Left hindlimb (tissue), 1 donor: ENCODE measurements at places on chromosomes 4 and X.

DNA sequence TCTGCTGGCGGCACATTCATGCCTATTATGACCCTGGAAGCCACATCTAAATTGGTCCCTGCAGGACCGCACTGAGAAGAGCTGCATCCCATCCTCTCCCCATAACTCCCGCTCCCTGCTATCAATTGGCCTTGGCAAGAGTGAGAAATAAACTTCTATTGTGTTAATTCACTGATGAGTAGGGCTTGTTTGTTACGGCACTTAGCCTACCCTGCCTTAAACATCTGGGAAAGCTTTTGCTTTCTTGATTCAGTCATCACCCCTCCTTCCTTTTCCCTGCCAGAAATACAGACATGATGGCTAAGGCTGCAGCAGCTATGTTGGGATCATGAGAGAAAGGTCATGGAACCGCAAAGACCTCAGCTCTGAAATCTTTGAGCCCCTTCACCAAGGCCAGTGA is 36.5 kb downstream of the SUPT20HL2 start:
- no peak for DNase-seq

DNA sequence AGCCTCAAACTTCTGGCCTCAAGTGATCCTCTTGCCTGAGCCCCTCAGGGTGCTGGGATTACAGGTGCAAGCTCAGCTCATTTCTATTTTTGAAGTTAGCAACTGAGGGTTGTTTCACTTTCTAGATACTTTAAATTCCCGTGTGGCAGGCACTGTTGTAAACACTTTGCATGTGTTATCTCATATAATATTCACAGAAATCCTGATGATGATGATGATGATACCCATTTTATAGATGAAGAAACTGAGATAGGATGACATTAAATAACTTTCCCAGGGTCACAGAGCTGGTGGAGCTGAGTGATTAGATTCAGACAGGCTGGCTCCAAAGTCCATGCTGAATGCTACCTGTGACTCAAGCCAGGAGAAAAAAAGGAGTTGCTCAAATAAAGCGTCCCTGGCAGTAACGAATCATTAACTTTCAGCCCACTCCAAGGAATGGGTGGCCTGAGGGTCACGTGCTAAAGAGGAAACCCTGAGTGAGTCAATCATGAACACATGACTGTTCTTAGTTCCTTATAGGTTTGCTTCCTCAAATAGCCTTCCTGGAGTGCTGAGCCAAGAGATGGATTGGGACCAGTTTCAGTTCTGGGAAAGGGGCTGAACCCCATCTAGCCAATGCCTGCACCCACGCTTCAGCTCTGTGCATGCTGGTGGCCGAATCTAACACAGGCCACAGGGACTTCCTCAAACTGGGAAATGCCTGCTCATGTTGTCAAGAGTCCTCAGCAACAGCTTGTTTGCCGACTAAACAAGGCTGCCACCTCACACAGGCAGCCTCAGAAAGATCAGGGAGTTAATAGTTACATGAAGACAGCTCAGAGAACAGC is 52.8 kb downstream of the RBM47 start:
- DNase-seq, result peak; percentile 61

DNA sequence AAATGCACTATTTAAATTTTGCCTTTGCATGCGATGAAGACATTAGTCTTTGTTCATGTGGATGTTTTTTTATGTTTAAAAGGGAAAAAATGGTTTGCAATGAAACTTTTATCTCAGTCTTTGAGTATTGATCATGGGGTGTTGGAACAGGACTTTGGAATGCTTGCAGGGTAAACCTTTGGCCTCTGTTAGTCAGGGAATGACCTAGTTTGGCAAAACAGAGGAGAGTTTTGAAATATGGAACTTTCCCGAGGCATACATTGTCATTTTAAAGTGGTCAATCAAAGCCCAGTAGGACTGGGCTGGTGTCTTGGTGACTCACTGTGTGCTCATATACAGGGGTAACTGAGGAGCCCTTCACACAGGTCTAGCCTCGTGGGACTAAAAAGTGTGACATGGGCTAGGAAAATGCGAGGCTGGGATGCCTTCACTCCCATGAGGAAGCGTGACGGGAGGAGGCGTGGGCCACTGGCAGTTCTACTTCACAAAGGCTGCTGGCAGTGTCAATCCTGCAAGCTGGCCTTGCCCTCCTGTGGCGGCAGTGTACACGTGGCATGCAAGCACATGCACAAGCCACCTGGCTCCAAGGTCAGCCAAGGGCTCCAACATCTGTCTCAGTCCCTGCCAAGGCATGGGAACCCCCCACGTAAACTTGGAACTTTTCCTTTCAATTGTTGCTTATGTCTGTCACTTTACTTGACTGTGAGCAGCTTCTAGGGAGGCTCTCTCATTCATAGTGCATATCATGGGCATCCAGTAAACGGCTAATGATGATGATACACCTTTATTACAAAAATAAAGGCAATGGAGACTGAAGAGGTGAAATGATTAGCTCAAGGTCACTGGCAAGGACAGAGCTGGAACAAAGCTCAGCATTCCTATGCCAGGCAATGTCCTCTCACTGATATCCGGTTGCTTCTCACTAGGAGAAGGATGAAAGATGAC is 5.2 kb upstream of the F11 start:
- no peak for DNase-seq

GRCh38 chr4:52638717-52639116 is 20.4 kb downstream of the USP46 start:
- DNase-seq, result no peak

GRCh38 chrX:132209527-132209926 is 9.7 kb downstream of the RAP2C start:
- no peak for DNase-seq

GRCh38 chr4:92304121-92304520 is 355 bp downstream of the GRID2 start:
- peak; percentile 42 for DNase-seq

- DNase-seq, result no peak
Measured at GRCh38 chr4:125323654-125324053, 8.9 kb downstream of the FAT4 start.

- DNase-seq, result no peak
Measured at GRCh38 chrX:70336767-70337166, 46.9 kb downstream of the KIF4A start.

DNA sequence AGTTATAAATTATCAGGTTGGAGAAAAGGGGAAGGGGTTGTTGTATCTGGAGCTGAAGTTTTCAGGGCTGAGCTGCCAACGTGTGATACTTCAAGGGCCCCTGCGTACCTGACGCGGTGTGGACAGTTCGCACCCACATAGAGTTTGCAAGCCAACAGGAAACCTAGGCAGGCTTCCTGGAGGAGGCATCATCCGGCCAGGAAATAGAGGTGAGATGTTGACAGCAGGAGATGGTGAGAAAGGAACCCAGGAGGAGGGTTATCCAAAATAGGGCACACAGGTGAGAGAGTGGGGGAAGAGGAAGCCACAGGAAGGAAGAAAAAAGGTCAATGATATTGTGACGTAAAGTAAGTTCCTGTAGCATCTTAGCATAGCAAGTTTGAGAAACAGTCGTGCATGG is 127.2 kb downstream of the DHRSX start:
- DNase-seq, result no peak

DNA sequence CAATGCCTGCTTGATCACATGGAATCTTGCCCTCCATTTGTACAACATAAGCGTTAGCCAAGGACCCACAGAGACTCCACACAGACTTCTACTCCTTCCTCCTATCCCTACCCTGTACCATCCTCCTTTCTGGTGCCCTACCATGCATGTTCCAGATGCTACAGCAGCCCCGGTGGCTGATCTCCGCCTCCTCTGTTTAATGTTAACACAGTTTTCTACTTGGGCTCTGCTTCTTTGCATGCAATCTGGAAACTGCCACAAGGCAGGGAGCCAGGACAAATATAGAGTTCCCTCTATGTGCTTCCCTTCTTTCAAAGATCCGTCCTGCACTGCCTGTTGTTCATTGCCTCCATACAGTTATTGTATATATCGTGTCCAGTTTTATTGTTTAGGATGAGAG is 368.6 kb upstream of the TENM3 start:
- no peak for DNase-seq

DNA sequence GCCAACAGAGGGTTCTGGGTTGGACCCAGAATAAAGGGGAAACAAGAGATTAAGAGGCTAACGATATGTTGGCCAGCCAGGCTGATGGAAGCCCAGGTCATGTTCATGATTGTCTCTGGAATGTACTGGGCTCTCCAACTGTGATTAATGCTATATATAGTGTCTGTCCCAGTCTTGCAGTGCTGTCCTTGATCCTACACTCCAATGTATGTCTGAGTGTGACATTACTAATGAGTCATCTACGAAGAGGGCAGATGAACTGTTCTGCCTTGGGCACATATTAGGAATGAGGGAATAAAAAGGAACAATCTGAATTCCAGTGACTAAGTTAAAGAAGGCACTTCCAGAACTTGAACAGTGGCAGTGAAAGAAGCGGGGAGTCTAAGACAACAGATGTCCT is 142.1 kb downstream of the PDGFRA start:
- DNase-seq, result no peak

- no peak for DNase-seq
Measured at GRCh38 chrX:134622813-134623185, 35.5 kb downstream of the PLAC1 start.

DNA sequence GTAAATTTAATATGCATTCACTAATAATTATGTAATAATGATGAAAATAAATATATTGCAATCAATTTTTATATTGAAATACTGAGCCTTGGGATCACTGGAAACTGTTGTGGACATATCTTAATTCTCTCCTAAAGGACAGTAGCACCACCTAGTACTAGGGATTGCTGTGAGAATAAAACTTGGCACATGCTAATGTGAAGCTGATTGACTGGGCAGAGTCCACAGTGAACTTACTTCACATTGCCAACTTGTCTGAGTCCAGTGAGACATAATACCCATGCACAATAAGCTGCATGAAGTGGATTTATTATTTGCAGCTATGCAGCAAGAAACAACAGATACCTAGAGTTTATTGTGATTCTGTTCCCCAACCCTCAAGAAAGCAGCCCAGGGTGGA is 131.1 kb downstream of the GABRG1 start:
- no peak for DNase-seq

- no peak for DNase-seq
Measured at GRCh38 chr4:157896726-157897125, 276.1 kb downstream of the GASK1B start.

DNA sequence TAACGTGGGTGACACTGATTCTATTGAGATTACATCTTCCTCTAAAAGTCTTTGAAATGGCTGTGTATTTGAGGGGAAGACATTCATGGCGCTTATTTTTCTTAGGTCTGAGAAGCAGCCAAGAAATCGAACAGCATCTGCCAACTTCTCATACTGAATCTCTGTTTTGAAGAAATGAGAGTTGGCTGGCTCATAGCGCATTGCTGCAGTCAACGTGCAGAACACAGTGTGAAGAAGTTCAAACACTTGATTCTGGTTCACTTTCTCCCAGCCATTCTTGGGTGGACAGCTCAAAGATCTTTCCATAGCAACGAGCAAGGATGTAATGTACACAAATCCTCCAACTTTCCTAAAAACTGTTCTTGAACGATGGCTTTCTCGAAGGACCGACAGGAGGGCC is 156.5 kb downstream of the WDFY3 start:
- no peak for DNase-seq

GRCh38 chr4:28179126-28179525 is 1318.5 kb downstream of the STIM2 start:
- DNase-seq, result no peak

DNA sequence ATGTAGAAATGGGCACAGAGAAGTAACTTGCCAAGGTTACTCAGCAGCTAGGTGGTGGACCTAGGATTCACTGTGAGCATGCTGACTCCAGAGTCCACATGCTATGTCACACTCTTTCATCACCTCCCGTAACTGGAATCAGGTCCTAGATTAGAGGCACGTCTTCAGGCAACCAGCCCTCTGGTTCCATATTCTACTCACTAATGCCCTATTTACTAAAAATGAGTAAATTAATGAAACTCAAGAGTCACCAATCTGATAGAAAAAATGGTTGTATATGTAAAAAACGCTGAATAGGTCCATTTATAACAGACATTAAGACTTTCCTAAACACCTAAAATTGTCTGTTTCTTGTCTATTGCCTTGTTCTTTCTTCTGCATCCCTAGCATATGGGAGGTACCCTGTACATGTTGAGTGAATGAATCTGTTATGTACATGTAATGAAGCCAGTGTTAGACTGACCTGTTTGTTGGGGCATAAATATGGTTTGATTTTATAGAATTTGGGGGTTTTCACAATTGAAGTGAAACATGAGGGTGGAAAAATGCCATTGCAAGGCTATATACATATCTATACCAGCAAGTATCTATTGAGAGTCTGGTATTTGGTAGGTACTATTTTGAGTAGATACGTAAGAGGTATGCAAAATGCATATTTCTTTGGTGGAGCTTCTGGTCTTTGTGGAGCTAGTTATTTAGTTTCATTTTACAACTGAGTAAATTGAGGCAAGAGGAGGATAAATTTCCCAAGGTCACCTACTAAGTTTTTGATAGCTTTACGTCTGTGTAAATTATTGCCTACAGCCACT is 7.5 kb upstream of the RUFY3 start:
- DNase-seq, result no peak

DNA sequence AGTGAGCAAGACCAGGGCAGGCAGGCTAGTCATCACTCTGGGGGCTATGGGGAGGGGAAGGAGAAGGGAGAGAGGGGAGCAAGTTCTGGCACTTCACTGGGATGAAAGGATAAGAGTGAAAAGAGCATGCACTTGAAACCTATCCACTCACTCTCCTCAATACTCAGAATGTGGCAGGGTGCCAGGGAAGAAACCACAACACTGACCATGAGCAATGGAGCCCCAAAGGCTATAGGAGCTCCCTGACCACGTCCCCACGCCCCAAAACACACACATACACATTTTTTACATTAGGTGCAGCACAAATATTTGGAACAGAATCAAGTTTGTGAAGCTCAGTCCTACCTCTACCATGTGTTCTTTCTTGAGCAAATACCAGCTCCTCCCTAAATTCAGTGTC is 132.2 kb downstream of the IDS start:
- DNase-seq, result no peak

GRCh38 chr4:7021930-7022664 is 21.1 kb upstream of the TADA2B start:
- no peak for DNase-seq

GRCh38 chrX:29890646-29891200 is 324.6 kb upstream of the MAGEB2 start:
- no peak for DNase-seq

DNA sequence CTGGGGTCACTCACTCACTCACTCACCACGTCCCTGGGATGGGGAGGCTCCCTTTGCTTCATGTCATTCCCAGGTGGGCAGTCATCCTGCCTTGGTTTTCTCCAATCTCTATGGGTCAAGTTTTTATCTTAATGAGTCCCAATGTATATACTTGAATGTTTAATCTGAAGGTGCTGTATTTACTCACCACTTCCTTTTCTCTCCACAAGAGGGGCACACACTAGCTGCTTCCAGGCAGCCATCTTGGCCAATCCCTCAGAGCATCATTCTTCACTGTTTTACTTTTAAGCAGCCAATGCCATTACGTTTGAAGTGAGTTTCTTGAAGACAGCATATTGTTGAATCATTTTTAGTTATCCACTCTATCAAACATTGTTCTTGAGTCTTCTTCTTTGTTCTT is 153.4 kb upstream of the ARSJ start:
- DNase-seq, result no peak

DNA sequence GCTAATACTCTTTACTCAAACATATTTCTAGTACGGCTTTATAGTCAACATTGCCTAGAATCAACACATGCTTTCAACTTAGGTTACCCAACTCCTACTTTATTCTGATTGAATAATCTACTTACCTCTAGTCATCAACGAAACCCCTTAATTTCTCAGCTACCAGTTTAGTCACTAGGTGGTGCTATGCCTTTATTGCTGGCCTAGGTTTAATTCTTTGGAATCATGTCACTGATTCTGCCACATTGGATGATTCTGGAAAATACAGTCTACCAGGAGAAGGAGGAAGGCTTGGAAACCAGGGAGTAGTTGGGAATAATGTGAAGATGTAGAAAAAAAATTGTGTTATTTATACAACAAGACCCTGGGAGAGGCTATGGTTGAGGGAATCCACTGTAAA is 167.7 kb downstream of the DCAF12L2 start:
- DNase-seq, result no peak
